Left forelimb (tissue), 1 donor: ENCODE measurements at places on chromosomes 16 and 17.

- DNase-seq, result no peak
Measured at GRCh38 chr16:86545481-86545880, 9.6 kb downstream of the MTHFSD start.

DNA sequence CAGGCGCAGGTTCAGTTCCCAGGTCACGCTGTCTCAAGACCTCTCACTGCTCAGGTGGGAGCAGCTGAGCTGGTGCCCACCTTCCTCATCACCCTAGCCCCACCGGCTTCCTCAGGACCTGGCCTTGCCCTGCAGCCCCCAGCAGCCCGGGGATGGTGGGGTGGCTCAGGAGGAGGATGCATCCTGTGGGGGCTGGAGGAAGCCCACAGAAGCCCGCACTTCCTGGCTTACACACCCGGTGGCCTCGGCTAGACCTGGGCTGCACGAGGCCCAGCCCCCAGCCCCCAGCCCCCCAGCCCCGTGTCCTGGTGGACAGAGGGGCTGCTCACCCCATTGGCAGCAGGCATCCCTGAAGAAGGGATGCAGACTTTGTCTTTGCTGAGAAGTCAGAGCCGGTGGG lies 43.4 kb downstream of the BAHCC1 start:
- no peak for DNase-seq

GRCh38 chr17:17783116-17783824 lies 53.5 kb downstream of the SREBF1 start:
- DNase-seq, result peak; percentile 79

GRCh38 chr16:67277294-67277998 lies 1.9 kb upstream of the PLEKHG4 start:
- no peak for DNase-seq

DNA sequence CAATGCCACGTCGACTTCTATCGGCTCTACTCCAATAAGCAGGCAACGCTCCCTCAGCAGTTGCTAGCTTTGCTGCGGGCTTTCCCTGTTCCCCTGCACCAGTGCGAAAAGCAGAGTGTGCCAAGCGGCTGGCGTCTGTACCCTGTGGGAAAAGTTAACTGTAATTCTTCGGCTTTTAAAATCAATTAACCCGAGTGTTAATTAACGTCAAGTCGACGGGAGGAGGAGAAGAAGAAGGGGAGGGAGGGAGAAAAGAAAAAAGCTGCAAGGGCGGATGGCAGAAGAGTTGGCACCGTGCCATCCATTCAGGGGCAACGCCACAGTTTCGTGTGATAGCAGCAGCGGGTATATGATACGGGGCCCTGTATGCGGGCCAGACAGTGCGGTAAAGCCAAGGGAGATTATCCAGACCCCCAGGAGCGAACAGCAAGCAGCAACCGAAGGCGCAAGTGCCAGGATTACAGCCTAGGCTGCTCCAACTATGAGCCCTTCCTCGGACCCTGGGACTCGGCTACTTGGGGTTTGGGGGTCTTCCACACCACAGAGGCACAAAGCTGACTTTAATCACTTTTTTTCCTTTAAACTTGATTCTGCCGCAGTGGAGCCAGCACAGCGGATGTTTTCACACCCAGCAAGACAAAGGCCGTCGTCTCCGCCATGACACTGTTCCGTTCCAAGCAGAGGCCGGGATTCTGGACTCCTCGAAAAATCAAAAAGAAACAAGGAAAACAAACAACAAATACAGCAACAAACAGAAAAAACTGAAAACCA lies 253.8 kb upstream of the PMFBP1 start:
- DNase-seq, result no peak

DNA sequence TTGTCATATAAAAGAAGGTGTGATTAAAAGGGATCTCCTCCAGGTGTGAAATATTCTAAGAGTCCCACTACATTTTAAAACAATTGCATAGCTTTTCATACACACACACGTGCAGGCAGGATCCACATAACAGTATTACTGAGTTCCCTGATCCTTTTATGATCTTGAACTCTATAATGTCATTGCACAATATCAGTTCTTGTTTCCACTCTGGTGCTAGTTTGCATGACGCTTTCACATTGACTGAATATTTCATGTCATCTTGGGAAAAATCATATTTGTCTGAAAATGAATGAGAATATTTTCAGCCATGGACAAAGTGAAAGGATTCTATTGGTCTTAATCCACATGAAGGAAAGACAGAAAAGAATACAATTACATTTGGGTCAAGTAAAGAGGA lies 703.8 kb downstream of the CDH8 start:
- no peak for DNase-seq

DNA sequence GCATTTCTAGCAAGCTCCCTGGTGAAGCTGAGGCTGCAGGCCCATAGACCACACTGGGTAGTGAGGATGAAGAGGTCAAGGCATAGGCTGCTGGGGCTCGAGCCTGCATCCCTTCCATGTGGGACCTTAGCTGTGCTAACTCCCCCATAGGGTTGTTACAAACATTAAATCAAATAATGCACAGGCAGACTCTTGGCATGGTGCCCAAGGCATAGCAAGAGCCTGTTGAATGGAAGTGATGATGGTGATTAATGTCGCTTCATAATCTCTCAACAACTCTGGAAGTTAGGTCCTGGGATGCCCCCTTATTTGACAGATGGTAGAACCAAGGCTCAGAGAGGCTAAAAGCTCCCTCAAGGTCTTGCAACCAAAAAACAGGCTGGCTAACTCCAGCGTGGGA lies 283.9 kb upstream of the EEF2KMT start:
- DNase-seq, result no peak

DNA sequence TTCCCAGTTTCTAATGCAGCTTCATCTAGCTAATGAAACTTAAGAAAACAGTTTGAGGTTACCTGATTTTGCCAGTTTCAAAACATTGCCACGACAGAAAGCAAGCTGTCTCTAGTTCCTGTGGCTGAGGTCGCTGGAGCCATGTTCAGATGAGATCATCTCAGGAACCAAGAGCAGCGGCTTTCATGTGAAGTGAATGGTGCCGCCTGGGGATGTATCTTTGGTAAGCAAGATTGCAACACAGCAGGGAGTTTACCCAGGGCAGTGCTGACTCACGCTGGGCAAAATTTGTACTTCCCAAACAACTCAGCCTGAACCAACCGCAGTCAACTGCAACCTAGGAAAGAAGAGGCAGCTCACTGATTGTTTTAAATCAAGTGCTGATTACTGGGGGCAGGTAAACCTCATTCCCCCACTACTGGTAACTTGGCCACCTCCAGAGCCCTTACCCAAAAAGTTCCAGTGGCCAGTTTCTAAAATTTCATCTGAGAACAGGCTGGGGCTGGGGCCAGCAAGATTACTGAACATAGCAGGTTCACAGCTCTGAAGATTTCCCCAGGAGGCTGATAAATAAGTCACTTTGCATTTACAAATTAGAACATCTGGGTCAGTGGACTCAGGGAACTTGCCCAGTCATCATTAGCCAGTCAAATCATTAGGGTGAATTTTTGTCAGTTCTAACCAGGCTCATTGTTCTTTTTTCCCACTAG lies at the start of gene RFFL:
RFFL (minus strand) TSS at position 194 of the 710 bp plus-strand sequence. CDS start 37,154 bp downstream, outside the sequence.
- DNase-seq, result peak; percentile 70

- DNase-seq, result no peak
Measured at GRCh38 chr16:53156516-53156915, 101.7 kb downstream of the CHD9 start.

- DNase-seq, result no peak
Measured at GRCh38 chr16:86676254-86676670, 97.9 kb downstream of the FOXL1 start.

GRCh38 chr17:13209081-13209480 lies 191.3 kb upstream of the ELAC2 start:
- no peak for DNase-seq

GRCh38 chr16:10776280-10776679 lies 32.6 kb downstream of the NUBP1 start:
- no peak for DNase-seq

- no peak for DNase-seq
Measured at GRCh38 chr17:82218349-82219075, 5.9 kb upstream of the CCDC57 start.

GRCh38 chr17:40071313-40072039 lies 8.7 kb downstream of the THRA start:
- DNase-seq, result no peak

DNA sequence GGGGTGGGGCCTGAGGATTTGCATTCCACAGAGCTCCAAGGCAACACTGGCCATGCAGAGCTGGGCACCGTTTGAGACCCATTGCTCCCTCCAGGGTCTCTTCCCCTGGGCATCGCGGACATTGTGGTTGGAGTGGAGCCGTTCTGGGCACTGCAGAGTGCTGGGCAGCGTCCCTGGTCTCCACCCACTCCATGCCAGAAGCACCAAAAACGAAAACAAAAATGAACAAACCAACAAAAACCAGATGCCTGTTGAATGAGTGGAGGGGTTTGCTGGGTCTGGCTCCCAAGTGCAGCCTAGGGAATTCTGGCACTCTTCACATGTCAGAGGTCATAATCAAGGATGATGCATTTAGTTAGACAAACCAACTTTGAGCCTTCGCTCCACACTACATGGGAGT lies 17.9 kb downstream of the WNT9B start:
- DNase-seq, result no peak

DNA sequence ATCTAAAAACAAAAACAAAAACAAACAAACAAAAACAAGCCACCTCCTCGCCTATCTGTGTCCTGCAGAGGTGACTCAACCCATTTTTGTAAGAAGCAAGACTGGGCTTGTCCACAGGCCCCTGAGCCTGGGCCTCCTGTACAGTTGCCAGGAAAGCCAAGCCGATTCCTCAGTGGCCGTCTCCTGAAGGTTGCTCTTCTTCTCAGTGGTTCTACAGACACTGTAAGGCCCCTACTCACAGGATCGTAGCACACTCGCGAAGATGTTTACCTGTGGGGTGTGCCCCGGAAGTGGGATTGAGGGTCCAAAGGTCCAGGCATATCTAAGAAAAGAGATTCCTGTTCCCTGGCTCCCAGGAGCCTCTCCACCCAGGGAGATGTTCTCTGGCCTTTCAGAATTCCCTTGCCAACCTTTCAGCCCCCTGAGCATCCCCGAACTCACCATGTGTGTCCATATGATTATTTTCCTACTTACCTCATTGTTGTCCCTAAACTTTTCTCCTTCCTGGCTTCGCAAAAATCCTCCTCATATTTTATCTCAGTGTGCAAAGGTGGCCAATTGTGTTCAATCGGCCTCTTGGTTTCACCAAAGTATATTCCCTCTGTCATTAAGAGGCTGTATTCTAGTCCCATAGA lies 7.5 kb upstream of the CES3 start:
- no peak for DNase-seq

- DNase-seq, result no peak
Measured at GRCh38 chr16:56625140-56625942, at the start of gene MT1E. TSS of gene MT1E (plus strand) at chr16:56625781. CDS start at chr16:56625852, 71 bp downstream.
